Aorta (tissue), 5 donors: ENCODE measurements at places on chromosomes 2 and 18. TPM values are rescaled to one million over a fixed set of nuclear protein-coding genes. Genes with fewer than 3 reads are reported as not detected.

DNA sequence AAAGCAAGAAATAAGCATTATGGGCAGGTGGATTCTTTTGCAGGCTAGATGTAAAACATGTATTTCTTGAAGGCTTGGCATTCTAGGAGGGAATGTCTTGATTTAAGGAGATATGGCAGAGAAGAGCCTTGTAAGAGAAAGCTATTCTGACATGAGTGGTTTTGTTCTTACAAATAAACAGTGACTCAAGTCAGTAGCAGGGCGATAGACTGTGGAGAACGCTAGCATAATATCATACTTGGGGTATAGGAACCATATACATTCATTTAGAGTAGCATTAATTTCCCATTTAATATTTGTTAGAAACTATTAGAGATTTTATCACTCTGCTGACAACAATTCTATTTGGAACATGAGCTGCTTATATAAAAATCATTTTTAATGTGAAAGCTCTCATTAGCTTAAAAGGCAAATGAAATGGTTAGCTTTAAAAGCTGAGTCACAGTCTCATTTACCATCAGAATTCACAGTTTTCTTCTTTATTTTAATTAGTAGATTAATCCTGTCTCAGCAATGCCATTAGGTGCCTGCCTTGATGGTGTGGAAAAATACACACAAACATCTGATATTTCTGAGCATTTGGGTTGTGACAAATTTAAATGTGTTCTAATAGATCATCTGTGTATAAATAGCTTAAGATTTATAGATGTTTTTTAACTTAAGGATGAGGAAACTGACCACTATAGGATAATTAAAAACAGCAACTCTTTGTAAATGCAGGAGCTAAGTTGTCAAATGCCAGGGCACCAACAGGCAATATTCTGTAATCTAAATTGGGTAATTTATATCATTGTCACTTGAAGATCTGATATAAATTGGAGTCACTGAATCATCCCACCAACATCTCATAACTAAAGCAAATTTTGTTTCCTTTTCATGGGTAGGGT is 276.7 kb downstream of the PLCL1 start:
- no peak for DNase-seq

The MGAT4A gene
- total RNA-seq: 65.8 TPM

- DNase-seq: no peak
Measured at GRCh38 chr2:162118166-162119031, 33.6 kb downstream of the GCG start.

The MDH1B gene
- 0.93 TPM for total RNA-seq

The C2orf69 gene
- 11.0 TPM for total RNA-seq
